Dermis blood vessel endothelial cell (primary cell): ENCODE measurements at places on chromosomes 16 and 17. TPM values are rescaled to one million over a fixed set of nuclear protein-coding genes. Genes with fewer than 3 reads are reported as not detected.

The DDX28 gene
- 15.1 and 19.5 TPM in 2 replicates for total RNA-seq

The DHRS7C gene
- total RNA-seq: not detected in 2 replicates

The GJC1 gene
- total RNA-seq: 7.5 and 13.9 TPM in 2 replicates

The SCPEP1 gene
- 40.3 and 61.4 TPM in 2 replicates for total RNA-seq

The PPP1R27 gene
- total RNA-seq: not detected in 2 replicates

GRCh38 chr17:55845385-55845784 is 94.5 kb downstream of the PCTP start:
- DNase-seq: peak; percentile 46

DNA sequence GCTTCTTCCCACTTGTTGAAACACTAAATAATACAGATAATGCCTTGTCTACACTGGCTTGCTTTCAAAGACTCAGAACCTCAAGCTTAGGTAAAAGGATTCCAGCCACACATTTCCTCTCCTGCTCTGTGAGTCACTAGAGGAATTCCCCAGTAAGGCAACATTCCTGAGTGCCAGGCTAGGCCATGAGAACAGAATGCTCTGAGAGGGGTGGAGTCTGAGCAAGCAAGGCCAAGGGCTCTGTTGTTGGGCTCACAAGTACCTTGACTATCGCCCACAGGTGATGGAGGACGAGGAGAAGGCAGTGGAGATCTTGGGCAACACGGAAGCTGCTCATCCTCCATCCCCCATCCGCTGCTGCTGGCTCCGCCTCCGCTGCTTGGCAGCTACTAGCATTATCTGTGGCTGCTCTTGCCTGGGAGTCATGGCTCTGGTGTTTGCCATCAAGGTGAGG is 6.7 kb upstream of the PHKG2 start:
- peak; percentile 94 for DNase-seq

DNA sequence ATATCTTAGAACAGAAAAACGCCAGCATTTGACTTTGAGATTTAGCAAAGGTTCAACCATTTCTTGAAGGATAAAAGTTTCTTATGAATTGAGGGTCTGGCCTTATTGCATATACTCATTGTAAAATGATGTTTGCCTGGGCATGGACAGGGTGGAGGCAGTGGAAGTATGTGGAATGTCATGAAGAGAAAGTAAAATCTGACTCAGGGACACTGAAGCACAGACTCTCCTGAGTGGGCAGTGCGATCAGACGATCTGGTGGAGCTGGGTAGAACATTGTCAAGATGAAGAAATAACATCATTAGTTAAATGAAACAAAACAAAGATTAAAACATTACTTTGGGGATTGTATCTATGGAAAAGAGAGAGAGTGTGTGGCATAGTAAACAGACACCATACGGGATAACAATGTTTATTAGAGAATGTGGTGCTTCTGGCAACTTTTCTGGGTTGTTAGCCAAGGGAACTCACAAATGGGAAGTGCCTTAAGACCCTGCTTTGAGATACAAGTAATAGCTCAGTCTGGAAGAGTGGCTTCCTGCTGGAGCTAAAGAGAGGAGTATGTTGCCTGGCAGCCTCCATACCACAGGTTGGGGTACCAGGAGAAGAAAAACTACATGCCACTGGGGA is 4.4 kb downstream of the MAP3K3 start:
- peak; percentile 54 for DNase-seq

DNA sequence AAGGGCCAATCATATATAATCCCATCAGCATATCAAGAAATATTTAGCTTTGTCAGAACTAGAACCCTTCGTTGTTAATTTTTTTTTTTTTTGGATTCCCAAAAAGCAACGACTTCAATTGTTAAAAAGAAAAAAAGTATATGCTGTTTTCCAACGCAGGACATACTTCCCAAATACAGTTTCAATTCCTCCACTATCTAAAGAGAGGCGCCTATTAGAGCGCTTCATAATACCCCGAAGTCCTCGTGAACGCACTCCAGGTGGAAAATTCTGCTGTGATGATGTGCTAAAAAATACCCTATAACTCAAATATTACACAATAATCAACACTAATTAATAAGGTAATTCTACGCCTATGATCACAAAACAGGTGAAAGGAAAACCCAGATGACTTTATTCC is 20.8 kb downstream of the GNA13 start:
- no peak for DNase-seq

DNA sequence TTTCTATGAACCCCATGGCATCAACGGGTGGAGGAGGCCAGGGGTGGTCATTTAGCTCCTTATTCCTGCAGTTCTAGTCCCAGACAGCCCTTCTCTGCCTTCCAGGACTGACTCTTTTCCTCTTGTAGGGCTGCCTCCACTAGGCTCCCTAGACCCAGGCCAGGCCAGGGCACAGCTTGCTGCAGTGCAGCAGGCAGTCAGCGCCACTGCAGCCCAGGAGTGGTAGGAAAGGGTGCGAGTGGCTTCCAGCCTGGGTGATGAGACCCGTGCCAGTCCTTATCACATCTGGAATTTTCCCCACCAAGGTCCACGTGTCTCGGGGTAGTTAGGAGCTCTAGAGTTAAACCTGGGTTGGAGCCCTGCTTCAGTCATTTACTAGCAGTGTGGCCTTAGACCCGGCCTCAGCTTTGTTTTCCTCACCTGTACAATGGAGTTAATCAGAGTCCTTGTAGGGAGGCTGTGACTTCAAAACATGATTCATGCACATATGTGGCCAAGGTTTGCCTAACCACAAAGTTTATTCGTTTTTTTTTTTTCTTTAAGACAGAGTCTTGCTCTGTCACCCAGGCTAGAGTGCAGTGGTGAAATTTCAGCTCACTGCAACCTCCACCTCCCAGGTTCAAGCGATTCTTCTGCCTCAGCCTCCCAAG is 4.7 kb downstream of the SLC5A11 start:
- no peak for DNase-seq

- peak; percentile 85 for DNase-seq
These were observed 37.0 kb upstream of the ZNF750 start for GRCh38 chr17:82876602-82877379.

DNA sequence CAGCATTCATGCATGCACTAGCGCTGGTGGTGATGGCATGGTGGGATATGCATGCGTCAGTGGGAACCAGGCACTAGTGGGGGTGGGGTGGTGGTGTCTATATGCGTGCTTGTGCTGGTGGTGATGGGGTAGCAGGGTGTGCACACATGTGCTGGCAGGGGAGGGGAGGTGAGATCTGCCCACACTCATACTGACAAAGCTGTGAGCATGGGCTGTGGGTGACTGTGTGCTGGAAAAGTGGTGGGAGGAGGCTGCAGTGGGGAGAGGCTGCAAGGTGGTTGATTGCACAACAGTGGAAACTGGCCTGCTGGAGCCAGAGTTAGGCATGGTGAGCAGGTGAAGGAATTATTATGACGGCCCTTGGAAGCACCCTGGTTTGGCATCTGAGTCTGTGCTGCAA is 31.3 kb upstream of the TEKT1 start:
- DNase-seq: no peak

DNA sequence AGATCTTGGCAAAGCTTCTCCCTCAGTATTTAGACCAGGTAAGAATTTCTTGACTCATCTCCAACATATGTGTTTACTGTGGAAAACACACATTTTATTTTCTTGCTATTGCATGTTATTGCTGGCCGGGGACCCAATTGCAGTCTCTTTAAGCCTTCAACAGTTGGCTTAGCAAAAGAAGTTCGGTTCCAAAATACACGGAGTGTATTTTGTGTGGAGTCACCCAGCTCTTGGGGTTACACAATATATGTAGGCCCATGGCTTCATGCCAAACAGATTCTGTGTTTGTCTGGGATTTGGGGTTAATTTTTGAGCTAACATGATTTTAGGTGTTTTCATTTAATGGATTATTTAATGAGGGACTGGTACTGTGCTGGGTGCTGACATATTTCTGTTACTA is 4.0 kb downstream of the ALDH3A2 start:
- DNase-seq: no peak

- DNase-seq: peak; percentile 51
These were observed 21.8 kb upstream of the FOXK2 start for GRCh38 chr17:82497483-82498405.

GRCh38 chr17:47620503-47621245 is 29.0 kb upstream of the KPNB1 start:
- DNase-seq: peak; percentile 29

GRCh38 chr17:39194089-39194984 is 3.1 kb downstream of the CACNB1 start:
- peak; percentile 55 for DNase-seq

DNA sequence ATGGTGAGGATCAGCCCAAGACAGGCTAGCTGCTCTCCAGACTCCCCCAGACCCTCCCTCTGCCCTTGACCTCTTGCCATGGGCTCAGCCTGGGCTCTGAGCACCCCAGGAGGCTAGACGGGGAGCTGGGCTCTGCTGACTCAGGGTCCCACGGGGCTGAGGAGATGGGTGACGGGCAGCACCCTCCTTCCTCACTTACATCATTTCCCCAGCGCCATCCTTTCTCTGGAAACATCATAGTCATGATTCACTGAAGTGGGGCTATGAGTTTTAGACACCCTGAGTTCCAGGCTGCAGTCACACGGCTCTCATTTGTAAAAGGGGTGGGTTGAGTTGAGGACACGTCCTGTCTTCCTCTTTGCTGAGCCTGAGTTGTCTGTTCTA is 3.0 kb upstream of the ITGAX start:
- DNase-seq: no peak

- DNase-seq: no peak
These were observed 48.3 kb downstream of the ARHGAP23 start for GRCh38 chr17:38476549-38476948.

DNA sequence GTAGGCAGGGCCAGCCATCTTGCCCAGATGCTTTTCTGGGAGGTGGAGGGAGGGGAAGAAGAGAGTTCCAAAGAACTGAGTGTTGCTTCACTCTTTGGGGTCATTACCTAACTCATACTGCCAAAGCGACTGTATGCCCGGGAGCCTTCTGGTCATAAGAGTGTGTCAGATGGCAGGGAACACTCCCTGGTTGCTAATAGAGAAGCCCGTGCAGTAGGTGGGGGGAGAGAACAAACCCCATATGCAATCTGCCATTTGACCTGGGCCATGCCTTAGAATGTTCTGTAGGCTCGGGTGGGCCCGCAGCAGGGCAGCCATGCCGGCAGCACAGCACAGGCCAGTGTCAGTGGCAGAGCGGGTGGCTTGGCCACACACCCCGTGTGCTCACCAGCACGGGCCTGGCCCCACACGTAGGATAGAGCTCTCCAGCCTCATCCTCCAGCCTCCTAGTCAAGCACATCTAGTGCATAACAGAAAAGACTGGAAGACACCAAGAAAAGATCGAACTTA is 120.5 kb downstream of the SOCS1 start:
- no peak for DNase-seq

DNA sequence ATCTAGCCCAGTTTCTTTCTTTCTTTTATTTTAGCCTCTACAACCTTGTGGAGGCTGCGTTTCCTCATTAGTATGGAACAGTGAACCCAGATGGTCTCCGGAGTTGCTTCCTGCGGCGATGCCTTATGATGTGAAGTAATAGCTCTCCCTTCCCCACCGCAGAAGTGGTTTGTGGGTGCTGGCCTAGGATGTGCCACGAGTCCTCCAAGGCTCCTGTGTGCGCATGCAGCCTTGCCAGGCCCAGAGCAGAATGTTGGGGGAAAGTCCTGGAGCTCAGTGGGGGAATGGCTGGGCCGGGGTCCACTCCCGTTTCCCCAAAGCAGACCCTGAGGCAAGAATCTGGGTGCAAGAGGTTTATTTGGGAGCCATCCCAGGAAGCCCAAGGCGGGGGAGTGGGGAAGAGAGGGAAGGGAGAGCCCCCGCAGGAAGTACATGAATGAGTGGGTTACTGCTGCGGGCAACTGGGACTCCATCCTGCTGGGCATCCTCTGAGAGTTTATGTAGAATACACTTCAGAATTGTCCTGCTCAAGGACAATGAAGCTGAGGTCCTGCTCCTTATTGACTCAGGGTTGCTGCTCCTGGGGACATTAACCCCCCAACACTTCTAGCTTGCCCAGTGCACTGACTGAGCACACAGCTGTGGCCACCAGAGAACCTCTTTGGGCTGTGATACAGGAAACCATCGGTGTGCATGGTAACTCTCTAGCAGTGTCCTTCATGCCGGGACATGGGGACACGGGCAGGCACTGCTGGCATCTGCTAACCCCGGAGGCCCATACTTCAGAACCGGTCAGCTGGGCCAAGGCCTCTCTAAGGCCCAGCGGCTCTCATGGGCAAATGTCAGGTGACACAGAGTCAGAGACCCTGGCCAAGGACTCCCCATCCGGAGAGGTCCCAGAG is 3.7 kb upstream of the HCRT start:
- no peak for DNase-seq

DNA sequence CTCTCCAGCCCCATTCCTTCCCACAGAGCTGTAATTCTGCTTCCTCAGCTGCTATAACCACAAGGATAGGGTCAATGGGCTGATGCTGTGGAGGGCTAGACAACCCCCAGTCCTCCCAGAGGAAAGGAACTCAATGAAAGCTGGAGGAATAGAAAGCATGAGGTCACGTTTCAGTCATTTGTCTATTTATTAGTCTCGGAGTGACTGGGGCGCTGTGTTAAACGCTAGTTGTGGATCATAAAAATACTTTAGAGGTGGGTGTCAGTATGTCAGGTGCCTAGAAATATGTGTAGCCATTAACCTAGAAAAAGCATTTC is 787 bp upstream of the CCL3L1 start:
- no peak for DNase-seq

DNA sequence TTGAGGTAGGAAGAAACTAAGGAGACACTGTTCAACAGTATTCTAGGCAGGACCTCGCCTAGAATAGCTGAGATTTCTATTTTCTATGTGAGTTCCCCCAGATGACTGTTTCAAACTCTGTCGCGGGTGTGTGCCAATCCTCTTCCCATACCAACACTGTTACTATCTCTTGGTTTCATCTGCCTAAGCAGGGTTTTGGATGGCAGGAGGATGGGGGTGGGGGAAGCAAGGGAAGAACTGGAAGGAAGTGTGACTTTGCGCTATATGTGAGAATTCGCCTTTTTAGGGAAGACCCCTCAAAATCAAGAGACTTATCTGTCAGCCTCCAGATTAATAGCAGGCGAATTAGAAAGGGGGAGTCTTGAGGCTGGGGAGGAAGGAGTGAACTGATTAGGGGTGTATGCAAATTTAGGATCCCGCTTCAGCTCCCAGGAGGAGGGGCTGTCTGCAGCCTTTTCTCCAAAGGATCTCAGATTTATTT is 521 bp upstream of the G6PC3 start:
- no peak for DNase-seq

DNA sequence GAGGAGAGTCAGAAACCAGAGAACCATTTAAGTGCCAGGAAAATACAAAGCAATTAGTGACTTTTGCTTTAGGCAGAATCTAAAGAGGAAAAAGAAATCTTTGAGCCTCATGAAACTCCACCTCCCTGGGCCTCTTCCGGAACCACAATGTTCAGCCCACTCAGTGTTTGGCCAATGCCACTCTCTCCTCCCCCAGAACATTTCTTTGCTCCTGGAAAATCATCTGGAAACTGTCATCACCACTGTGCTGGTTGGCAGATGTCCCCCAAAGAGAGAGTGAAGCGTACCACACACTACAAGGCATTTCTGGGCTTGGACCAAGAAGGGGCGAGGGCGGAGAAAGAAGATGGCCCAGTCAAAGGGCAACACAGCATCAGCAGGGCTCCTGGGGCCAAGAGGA is 7.1 kb upstream of the SOX9 start:
- DNase-seq: no peak

DNA sequence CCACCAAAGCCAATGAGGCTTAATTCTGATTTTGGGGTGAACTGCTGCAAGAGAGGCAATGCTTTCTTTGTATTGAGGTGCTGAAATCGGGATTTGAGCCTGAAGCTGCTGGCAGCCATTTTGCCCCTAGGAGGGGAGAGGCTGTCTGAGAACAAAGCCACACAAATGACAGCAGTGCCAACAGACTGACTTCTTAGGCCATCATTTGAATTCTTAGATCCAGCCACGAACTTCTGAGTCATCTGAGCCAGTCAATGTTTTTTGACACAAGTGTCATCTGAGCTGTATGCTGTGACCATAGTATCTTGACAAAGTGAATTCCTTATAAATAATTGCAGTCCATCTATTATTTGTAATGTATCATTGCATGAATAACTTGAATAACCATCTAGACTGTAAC is 29.0 kb downstream of the HYDIN start:
- DNase-seq: no peak
